ENCODE measurements at places on chromosomes 12 and 14.

DNA sequence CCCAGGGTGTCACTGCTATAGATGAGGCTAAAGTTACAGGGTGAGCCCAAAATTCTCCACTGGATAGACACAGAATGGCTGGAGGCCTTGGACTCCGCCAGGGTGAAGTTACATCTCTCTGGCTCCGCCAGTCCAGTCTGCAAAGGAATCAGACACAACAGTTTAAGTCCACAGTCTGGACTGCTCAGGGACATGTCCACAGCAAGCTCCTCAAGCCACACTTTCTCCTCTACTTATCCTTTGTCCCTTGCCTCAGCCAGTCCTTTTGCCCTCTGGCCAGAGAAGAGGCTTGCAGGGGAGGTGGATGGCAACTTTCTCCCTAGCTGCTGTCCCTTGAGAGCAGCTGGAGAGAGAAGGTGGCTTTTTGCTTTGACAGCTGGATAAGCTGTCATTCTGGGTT is 28.0 kb downstream of the PTPRB start:
- DNase-seq = no peak

DNA sequence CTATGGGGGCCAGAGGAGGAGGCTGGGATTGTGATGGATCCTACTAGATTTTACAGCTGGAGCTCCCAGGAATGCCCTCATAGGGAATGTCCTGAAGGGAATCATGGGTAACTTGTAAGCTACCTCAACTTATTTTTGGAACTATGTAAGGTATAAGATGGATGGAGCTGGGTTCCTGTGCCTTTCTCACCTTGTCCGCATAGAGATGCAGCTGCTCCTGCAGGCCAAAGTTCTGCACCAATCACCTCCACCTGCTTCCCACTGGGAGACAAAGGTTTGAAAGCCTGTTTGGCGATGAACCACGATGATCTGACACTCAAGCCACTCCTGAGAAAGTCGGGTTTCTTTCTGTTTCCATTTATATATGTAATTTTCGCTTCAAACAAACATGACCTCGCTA is 648 bp upstream of the AKAP5 start:
- DNase-seq = no peak

DNA sequence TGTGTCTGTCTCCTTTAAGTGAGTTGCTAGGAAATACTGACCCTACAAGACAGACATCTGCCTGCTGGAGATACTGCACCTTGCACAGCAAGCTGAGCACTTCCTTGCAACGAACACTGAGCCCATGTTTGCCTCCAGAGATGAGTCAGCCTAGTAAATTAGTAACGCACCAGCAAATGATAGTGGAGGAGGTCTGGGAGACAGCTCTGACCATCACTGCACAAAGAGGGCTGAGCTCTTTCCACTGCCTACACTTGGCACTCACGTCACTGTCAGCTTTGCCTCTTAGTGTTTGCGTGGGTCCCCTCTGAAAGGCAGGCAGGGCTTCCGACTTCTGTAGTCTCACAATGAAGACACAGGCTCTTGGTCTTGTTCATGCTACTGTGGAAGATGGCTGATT is 109.0 kb downstream of the APAF1 start:
- no peak for DNase-seq

- peak; percentile 37 for DNase-seq
Measured at GRCh38 chr12:76020281-76020680, 11.3 kb downstream of the PHLDA1 start.

- DNase-seq = no peak
Measured at GRCh38 chr14:32509632-32510187, 180.6 kb downstream of the AKAP6 start.

DNA sequence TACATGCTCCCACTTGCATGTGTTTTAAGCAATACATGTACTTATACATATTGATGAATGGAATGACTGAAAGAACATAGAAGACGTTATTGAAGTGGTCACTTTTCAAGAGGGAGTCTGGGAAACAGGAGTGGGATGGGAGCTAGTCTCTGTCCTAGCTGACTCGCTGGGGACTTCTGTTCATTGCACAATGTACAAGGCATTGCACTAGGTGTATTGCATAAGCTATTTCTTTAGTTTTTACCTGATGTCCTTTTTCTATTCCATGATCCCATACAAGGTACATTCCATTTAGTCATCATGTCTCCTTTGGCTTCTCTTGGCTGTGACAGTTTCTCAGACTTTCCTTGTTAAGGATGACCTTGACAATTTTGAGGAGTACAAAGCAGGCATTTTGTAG is 4.0 kb upstream of the MYO1H start:
- no peak for DNase-seq

- no peak for DNase-seq
Measured at GRCh38 chr12:59111851-59112250, 191.5 kb upstream of the LRIG3 start.

- DNase-seq = no peak
Measured at GRCh38 chr12:105756961-105757360, 381.8 kb downstream of the NUAK1 start.

DNA sequence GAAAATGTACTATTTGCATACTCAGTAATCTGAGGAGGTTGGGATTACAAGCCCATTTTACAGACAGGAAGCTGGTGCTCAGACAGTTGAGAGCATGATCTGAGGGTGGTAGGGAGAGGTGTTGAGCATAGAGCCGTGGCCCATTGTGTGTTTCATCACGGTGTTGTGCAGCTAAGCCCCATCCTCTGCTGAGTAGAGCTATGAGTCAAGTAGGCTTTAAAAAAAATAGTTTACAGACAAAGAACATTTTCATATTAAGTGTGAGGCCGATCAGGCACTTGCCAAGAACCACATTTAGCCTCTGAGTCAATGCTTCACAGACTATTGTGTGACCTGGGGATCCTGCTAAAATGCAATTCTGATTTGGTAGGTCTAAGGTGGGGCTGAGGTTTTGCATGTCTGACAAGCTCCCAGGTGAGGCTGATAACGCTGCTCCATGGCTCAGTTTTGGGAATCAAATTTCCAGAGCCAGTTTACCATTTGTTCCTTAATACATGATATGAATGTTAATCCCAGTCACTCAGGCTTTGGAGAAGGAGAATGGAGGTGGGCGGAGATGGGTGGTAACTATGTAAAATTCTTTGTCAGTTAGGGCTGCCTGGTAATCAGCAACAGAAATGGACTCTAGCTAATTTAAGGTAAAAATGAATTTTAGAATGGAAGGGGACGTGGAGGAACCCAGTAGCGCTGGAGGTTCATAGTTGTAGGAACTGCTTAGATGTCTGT is 22.2 kb downstream of the ZNF664 start:
- DNase-seq = no peak

DNA sequence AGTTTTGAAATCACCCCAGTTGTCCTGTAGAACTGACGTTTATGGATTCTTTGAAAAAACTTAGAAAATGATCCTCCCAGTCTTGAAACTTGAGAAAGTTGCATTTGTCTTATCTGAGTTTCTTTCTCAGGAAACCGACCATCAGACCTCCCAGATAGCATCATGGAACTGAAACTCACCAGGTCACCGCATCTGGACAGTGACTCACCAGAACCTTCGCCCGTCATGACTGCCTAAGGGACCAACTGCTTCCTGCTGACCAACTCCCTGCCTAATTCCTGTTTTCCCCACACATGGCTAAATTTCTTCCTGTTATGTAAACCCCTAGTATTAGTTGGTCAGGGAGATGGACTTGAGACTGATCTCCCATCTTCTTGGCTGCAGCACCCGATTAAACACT is 175.7 kb downstream of the RIMBP2 start:
- DNase-seq = no peak

DNA sequence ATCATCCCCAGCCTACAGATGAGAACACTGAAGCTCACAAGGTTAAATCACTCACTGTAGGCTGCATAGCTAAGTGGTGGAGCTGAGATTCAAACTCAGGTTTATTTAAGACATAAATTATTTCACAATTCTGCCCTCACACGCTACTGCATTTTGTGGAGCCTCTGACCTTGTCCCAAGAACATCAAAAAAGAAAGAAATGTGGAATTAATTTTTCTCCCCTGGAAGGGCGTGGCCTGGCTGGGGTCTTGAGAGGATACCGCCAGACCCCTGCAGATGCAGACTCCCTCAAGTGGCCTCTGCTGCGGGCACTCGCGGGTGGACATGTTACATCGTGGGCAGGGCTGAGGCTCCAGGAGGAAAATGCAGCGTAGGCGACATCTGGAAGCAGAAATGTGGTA is 40.6 kb downstream of the LTBP2 start:
- no peak for DNase-seq

DNA sequence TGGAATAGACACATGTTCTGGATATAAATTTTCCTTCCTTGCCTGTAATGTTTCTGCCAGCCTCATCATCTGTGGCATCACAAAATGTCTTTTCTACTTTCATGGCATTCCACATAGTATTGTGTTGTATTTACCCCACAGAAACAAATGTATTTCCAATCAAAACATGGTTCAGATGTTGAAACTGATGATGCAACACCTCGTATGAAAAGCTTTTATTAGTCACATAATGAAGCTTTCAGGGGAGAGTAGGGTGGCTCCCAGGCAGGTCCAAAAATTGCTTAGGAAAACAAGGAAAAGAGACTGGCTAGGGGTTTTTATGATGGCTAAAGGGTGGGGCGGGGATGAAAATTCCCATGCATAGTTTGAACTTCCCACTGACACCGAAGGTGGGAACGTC is 29.1 kb upstream of the ZNF641 start:
- DNase-seq = no peak

- DNase-seq = no peak
Measured at GRCh38 chr12:49872381-49872780, 29.5 kb upstream of the BCDIN3D start.

- DNase-seq = no peak
Measured at GRCh38 chr14:67883717-67884116, 64.1 kb downstream of the RAD51B start.

- no peak for DNase-seq
Measured at GRCh38 chr12:75058228-75058627, 151.4 kb downstream of the KCNC2 start.

GRCh38 chr14:75648066-75648838 is 12.4 kb downstream of the ERG28 start:
- DNase-seq = no peak

DNA sequence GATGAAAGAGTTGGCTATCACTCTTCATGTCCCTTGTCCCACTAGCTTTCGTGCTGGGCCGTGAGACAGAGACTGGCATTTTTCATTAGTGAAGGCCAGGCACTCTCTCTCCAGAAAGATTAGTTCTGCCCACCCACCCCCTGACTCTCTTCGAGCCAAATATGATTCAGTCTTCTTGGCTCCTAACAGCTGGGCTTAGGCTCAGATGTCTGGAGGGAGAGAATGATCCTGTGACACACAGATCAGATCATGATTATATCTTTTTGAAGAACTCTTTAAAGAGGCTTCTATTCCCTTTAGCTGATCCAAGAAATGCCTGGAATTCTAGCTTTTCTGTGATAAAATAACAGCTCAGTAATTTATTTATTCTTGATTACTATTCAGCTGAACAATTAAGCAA is 5.2 kb upstream of the GNG2 start:
- DNase-seq = no peak

DNA sequence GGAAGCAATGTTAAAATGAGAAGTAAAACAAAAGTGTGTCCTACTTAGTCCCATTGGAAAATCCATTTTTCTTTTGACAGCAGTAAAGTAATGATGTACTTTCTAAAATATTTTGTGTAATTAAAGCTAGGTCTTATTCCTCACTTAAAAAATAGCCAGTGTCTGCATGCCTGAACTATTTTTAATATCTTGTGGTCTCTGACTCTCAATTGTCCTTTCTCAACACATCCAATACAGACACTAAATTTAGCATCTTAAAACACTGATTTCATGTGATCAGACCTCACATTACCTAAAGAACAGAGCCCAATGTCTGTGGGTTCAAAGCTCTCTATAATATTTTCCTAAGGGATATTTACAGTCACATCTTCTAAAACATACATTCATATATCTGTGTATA is 108.0 kb downstream of the DERA start:
- no peak for DNase-seq

Measured in stimulated activated CD8-positive, alpha-beta memory T cell treated with anti-CD3 and anti-CD28 coated beads, Interleukin-4, amount 100 ng/mL, for 4 hours (primary cell).